K562 (cell line): ENCODE measurements at places on chromosomes 12 and 14. TPM values are rescaled to one million over a fixed set of nuclear protein-coding genes. Genes with fewer than 3 reads are reported as not detected.

GRCh38 chr12:123396954-123397353, 13.0 kb downstream of the KMT5A start:
- no peak for DNase-seq

- DNase-seq: no peak
These were observed 228.3 kb downstream of the RAD51B start for GRCh38 chr14:68047906-68048305.

GRCh38 chr12:66587912-66588311, 91.0 kb downstream of the GRIP1 start:
- DNase-seq: no peak

- DNase-seq: no peak
These were observed at the start of gene LRCOL1 for GRCh38 chr12:132610051-132610759. Gene LRCOL1 (minus strand): TSS chr12:132610582. CDS start chr12:132606251, 4,331 bp downstream.

DNA sequence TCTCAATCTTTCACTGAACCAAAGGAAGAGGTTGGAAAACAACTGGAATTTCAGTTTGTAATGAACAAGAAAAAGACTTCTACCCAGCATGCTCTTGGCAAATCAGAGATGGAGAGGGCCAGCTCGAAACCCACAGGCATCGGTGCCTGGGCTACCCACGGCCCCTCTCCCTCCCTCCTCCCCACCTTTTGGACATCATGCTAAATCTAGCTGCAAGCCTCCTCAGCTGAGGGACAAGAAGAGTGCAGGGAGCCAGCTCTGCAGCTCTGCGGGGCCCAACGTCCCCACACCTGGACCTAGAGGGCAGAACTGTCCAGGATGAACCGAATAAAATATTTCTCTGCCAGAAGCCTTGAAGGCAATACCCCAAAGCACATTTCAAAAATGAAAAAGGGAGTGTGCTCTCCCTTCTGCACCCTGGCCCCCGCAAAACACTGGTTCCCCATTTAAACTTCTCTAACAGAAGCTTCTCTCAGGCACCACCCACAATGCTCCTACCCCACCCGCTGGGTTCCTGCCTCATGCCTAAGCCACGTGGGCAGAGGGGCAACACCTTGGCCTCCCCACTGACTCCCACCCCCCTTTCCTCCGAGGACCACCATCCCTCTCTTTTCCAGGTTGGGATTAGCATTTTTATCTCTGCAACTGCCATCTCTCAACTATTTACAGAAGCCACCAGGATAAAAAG, 8.2 kb downstream of the CAMKK2 start:
- DNase-seq: no peak

DNA sequence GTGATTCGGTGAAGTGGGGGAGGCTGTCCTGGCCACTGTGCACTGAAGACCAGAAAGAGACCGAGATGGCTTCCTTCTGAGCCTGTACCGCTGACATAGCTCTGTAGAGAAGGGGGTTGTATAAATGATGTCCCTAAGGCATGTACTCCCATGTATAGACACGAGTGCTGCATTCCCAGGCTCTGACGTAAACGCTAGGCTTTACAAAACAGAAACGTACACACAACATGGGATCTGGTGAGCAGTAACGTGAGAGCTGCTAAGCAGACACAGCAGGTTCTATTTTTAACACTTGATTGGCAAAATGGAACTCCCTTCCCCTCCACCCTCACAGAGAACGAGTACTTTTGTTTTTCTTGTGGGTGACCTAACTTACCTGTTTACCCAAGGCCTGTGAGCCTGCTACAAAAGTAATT, 35.9 kb downstream of the ACADS start:
- no peak for DNase-seq

GRCh38 chr12:30974746-30975500, 48.4 kb downstream of the TSPAN11 start:
- DNase-seq: no peak

DNA sequence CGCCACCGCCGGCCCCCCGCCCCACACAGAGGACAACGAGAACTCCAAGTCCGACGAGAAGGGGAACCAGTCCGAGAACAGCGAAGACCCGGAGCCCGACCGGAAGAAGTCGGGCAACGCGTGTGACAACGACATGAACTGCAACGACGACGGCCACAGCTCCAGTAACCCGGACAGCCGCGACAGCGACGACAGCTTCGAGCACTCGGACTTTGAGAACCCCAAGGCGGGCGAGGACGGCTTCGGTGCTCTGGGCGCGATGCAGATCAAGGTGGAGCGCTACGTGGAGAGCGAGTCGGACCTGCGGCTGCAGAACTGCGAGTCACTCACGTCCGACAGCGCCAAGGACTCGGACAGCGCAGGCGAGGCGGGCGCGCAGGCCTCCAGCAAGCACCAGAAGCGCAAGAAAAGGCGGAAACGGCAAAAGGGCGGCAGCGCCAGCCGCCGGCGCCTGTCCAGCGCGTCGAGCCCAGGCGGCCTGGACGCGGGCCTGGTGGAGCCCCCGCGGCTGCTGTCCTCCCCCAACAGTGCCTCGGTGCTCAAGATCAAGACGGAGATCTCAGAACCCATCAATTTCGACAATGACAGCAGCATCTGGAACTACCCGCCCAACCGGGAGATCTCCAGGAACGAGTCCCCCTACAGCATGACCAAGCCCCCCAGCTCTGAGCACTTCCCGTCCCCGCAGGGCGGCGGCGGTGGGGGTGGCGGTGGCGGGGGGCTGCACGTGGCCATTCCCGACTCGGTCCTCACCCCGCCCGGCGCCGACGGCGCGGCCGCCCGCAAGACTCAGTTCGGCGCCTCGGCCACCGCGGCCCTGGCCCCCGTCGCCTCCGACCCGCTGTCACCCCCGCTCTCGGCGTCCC, 150.9 kb downstream of the EGLN3 start:
- no peak for DNase-seq

- DNase-seq: no peak
These were observed 270.9 kb downstream of the CACNA1C start for GRCh38 chr12:2323532-2324255.

GRCh38 chr14:102154821-102155549, 15.3 kb downstream of the WDR20 start:
- no peak for DNase-seq

GRCh38 chr12:109331301-109331952, 16.3 kb upstream of the MYO1H start:
- DNase-seq: no peak

- no peak for DNase-seq
These were observed 34.3 kb upstream of the DICER1 start for GRCh38 chr14:95191445-95192199.

DNA sequence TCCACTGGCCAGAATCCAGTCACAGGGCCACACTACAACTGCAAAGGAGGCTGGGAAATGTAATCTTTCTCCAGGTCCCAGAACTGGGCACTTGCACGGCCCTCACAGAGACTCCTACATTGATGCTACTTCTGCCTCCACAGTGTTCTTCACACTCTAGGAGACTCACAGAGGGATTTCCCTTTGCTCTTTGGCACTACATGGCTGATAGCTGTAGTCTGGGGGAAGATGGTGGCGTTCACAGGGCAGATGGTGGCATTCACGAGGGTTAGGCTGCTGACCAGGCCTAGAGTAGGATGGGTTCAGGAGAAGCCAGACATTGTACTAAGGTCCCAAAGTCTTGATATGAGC, 151.1 kb downstream of the NUAK1 start:
- no peak for DNase-seq

DNA sequence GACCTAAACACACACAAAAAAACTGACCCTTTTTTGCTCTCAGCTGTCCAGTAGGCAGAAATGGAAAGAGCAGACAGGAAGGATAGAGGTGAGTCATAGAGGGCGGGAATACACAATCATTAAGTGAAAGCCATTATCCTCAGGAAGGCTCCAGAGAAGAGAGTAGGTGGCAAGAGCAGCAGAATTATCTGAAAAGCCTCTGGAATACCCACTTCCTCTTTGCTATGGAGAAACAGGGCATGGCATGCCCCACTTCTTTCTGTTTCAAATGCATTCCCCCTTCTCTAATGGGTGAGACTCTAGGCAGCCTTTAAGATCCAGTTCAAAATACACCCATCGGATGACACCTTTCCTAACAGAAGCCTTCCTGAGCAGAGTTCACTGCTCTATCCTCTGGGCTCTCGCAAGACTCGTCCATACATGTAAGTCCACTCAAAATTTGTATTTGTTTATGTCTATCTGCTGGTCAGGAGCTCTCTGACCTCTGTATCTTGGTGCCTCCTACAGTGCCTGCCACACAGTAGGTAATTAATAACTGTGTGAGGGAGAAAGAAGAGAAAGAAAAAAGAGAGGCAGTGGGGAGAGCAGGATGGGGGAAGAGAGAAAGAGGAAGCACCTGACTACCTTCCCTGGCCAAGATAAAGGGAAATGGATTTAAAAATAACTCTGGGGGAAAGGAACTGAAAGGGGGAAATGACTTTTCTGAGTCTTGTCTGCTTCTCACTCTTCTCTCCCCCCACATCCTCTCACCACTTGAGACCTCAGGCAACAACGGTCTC, 8.5 kb downstream of the KLHL33 start:
- DNase-seq: peak; percentile 33

GRCh38 chr12:105480162-105480561, 149.7 kb downstream of the C12orf75 start:
- no peak for DNase-seq

DNA sequence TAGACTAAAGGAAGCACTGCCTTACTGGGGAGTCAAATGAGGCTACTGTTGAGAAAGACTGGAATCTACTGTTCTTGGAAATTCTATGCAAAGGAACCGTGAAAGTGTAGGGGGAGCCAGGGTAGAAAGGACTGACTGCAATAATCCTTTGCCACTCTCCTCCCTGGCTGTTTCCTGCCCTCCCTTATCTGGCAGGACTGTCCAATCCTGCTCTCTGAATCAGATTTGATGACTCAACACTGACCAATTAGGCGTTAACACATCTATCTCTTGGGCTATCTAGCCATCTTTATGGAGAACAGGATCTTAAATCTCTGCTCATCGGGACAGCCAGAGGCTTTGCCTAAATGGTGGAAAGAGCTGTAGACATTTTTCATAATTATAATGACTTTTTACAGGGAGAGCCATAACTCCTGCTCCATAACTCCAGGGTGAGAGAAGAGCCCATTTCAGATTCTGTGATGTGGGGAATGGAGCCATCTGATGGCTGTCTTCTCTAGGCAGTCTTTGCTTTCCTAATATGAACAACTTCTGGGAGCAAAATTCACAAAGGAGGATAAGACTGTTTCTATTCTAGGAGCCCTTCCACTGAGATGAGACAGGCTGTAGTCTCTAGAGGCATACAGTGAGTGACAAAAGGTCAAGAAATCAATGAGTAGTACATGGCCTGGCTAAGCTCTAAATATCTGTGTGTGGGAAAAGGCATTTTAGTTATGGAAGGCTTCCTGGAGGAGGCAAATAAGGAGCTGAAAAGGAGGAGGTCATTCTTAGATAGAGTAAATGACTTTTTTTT, 68.9 kb upstream of the CISTR start:
- no peak for DNase-seq

DNA sequence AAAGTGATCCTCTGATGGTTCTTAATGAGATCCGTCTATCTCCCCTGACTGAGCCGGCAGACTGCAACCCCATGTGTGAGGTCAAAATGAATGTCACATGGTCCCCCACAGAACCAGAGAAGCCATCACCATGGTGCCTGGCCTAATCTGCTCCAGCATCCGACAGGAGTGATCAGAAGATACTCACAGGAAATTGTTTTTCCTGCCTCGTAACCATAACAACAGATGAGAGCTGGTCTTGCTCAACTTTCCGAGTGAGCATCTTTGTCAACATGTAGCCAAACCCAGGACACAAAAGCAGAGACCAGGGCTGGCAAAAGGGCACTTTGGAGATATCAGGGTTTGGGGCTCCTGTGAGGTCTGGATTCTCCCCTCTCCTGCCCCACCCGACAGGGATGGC, 72.1 kb upstream of the C14orf180 start:
- DNase-seq: no peak

DNA sequence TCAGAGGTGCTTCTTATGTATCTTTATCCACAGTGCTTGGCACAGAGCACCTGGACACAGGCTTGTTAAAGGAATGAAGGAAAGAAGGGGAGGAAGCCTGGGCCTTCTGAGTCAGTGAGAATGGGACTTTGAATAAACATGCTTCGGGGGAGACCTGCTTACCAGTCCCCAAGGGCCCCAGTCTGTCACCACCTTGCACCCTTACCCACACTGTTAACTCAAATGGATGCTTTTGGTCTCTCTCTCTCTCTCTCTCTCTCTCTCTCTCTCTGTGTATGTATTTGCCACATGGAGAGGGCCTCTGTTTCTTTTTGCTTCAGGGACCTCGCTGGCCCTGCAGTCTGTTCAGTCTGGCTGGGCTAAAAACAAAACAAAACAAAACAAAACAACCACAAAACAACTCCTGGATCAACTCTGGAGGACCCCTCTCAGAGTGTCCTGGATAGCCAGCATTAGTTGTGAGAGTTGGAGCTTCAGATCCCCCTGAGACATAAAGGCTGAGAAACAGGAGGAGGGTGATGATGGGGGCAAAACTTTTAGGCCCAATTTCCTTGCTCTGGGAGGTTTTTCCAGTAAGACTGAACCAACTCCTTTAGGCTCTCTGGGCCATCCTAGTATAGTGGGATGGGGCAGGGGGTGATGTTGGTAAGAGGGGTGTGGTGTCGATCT, 1.9 kb downstream of the KIF5A start:
- DNase-seq: peak; percentile 35

GRCh38 chr14:47678993-47679392, 3.6 kb upstream of the MDGA2 start:
- no peak for DNase-seq

GRCh38 chr12:22268406-22268805, 66.1 kb downstream of the ST8SIA1 start:
- DNase-seq: no peak

DNA sequence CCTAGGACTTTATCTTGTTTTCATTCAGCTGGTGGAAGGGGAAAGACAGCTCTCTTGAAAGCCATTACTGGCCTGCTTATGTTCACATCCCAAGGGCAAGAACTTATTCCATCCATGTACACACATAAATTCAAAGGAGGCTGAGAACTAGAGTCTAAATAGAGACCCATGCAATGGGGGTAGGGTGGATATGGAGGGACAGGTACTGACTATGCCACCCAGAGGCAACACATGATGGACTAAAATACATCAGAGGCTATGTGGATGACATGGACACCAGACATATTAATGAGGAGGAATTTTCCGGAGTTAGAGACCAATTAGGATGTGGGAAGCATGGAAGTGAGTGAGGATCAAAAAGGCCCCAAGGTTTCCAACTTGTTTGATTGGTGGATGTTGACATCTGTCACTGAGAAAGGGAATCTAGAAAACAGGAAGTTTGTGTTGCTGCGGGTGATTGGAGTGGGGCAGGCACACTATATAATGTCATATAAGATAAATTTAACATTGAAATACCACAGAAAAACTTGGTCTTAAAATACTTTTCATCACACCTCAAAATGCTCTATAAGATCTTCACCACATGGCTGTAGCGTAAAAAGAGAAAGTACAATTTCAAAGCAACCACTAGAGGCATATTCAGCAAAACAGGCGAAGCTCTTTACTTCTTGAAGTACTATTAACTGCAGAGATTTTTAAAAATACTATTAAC, 130.4 kb downstream of the GRIP1 start:
- DNase-seq: no peak

The KRT85 gene
- not detected in 2 replicates for total RNA-seq

The PPM1H gene
- total RNA-seq: 21.5 and 23.0 TPM in 2 replicates

The SERPINA3 gene
- 2.3 and 2.8 TPM in 2 replicates for total RNA-seq

The IL31 gene
- total RNA-seq: not detected in 2 replicates

The GPRC5A gene
- total RNA-seq: 0.64 and 0.78 TPM in 2 replicates

The DNAJC22 gene
- total RNA-seq: 0.62 and 0.69 TPM in 2 replicates

The RDH16 gene
- total RNA-seq: 0.36 and 0.42 TPM in 2 replicates

The ACOT4 gene
- not detected in 2 replicates for total RNA-seq
